ENCODE measurements at places on chromosomes 4 and X. TPM values are rescaled to one million over a fixed set of nuclear protein-coding genes. Genes with fewer than 3 reads are reported as not detected.

The NDUFB11 gene
- polyA plus RNA-seq, result 235 TPM

The EGFL6 gene
- polyA plus RNA-seq, result not detected

The CSAG1 gene
- not detected for polyA plus RNA-seq

The SRPK3 gene
- 36.5 TPM for polyA plus RNA-seq

The LARP7 gene
- polyA plus RNA-seq, result 57.4 TPM

The RS1 gene
- polyA plus RNA-seq, result not detected

The HMX1 gene
- polyA plus RNA-seq, result not detected

The NR3C2 gene
- polyA plus RNA-seq, result 5.9 TPM

The SHISA3 gene
- 12.2 TPM for polyA plus RNA-seq

The GNRHR gene
- not detected for polyA plus RNA-seq

The ART3 gene
- polyA plus RNA-seq, result 149 TPM

Measured in right cardiac atrium (tissue), 5 donors.